Activated naive CD4-positive, alpha-beta T cell treated with Interleukin-2 at 50 U/mL for 16 hours (primary cell): ENCODE measurements at places on chromosomes 16 and 17.

DNA sequence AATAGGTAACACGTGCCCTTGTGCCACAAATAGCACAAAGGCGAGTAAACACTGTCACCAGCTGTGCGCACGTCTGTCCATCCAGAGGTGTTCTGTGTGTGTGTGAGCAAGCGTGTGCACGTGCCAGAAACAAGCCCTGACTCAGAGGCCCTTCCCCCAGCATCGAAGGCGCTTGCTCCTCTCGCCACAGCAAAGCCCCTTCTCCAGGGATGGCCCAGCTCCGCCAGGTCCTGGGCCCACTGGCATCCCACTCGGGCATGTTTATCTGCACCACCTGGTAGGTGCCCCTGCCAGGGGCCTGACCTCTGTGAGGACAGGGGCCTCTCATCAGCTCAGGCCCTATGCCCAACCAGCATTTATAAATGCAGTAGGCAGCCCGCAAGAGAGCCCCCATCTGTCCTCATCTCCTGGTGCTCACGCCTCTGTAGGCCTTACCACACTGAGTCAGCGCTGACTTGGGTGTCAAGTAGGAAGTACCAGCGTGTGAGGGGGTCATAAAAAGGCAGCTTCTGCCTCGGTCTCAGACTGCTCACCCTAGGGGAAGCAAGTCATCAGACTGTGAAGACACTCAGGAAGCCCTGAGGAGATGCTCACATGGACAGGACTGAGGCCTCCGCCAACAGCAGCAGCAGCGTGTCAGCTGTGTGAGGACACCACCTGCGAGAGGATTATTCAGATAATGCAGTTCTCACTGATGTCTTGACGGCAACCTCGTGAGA is 10.8 kb downstream of the TMEM235 start:
- no peak for DNase-seq

DNA sequence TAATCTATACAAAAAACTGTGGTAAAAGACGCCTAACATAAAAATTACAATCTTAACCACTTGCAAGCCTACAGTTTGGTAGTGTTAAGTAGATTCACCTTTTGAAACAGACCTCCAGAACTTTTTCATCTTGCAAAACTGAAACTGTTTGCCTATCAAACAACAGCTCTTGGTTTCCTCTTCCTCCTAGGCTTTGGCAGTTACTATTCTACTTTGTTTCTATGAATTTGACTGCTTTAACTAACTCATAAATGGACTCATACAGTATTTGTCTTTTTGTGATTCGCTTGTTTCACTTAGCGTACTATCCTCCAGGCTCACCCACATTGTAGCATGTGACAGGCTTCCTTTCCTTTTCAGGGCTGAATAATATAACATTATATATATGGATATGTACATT is 97.0 kb downstream of the PRKCA start:
- no peak for DNase-seq

DNA sequence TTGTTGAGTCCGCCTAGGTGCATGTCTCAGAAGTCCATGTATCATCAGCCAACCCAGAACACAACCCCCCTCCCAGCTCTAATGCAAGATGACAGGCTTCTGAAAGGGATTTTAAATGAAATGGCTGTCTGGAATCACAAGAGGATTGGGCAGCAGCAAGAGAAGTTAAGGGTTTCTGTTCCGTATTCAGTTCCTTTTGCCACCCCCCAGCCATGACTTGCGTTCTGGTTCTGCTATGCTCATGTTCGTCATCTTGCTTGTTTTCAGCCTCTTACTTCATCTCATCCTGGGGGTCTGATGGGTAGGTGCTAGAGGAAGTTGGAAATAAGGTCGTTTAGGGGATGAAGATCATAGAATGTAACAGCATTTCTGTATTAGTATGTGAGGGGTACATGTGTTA is 12.0 kb downstream of the MINK1 start:
- no peak for DNase-seq

DNA sequence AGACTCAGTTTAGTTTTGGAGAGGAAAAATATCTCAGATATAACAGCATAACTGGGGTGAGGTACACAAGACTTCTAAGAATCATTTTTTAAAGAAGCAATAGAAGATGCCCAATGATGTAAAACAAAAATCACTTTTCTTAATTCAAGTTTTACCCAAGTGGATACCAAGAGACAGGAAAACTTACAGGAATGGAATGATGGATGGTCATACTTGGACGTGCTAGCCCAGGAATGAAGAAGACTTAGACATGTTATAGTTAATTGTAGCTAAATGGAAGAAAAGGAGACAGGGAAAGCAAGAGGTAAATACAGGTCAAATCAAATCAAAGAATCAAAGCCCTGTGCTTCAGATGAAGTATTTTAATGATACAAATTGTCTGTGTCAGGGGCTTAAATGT is 312.7 kb upstream of the KCNJ16 start:
- DNase-seq, result no peak

DNA sequence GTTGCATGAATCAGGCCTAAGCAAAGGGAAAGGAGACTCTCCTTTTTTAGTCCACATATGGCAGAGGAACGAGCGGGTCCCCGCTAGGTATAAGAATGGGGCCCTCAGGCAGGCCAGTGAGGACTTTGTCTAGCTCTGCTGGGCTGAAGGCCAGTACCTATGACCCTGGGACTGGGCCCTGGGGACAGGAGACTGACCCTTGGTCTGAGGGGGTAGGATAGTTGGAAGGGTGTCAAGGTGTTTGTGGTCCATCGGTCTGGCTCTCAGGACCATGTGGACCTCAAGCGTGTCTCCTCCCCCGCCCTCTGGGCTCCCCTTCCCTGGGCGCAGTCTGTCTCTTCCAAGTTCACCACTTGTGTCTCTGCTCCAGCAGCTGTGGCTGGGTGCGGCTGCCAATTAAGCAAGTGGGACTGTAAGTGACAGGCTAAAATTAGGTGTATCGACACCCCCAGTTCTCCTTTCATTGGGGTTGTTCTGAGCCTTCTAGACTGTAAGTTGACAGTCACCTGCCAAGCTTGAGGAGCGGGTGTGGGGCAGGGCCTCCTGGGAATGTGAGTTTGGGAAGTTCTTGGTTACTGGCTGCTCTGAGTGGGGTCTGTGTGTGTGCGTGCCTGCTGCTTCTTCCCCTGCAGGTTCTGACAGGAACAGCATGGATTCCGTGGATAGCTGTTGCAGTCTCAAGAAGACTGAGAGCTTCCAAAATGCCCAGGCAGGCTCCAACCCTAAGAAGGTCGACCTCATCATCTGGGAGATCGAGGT is 24.5 kb downstream of the AKAP1 start:
- no peak for DNase-seq

- no peak for DNase-seq
These were observed 58.3 kb downstream of the ABCC1 start for GRCh38 chr16:16007743-16008111.

GRCh38 chr16:9840761-9841665 is 341.2 kb downstream of the GRIN2A start:
- DNase-seq, result no peak

- DNase-seq, result no peak
These were observed 2.1 kb upstream of the PYCR1 start for GRCh38 chr17:81939218-81939617.

GRCh38 chr16:67959536-67960329 is 8.7 kb downstream of the SLC12A4 start:
- DNase-seq, result no peak

DNA sequence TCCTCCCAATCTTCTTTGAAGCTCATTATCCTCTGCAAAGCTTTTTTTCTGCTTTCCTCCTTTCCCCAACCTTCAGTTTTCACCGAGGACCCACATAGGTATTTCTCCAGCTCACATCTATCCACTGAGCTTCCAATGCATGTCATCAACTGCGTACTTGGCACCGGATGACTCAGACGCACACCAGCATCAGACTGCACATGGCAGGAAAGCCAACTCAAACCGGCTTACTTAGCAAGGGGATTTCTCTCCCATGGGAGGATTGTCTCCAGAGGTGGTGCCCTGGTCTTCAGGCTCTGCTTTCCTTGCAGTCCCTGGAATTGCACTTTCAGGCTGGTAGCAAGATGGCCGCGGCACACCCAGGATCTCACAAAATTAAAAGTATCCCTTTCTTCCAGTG is 1.7 kb upstream of the AKTIP start:
- peak; percentile 24 for DNase-seq

- no peak for DNase-seq
These were observed 75.5 kb downstream of the AATF start for GRCh38 chr17:37024181-37024637.

GRCh38 chr17:56917559-56918296 is 3.9 kb upstream of the TRIM25 start:
- no peak for DNase-seq

GRCh38 chr17:42507671-42508070 is 28.4 kb upstream of the NAGLU start:
- no peak for DNase-seq

GRCh38 chr16:24671455-24671954 is 57.9 kb upstream of the TNRC6A start:
- no peak for DNase-seq

DNA sequence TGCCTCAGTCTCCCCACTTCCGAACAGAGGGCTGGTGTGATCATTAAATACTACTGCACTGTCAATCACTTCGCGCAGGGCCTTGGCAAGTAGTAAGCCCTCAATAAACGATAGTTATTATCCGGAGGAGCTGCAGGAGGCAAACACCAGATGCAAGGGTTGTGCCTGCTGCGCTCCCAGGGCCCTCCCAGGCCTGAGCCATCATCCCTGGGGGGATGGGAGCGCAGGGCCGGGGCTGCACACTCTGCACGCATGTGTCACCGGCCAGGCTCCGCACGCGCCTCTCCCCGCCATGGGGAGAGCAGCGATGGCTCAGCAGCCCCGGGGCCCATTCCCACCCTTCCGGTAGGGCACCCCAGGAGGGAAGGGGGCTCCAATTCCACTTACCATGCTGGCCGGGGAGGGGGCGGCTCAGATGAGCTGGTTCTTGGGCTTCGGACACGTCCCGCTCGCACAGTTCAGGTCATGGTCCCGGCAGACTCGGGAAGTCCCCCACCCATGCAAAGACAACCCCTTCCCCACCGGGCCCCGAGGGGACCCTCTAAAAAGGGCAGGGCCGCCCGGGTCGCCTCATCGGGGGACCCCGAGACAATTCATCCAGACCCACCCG is 681 bp downstream of the XPO6 start:
- peak; percentile 75 for DNase-seq

DNA sequence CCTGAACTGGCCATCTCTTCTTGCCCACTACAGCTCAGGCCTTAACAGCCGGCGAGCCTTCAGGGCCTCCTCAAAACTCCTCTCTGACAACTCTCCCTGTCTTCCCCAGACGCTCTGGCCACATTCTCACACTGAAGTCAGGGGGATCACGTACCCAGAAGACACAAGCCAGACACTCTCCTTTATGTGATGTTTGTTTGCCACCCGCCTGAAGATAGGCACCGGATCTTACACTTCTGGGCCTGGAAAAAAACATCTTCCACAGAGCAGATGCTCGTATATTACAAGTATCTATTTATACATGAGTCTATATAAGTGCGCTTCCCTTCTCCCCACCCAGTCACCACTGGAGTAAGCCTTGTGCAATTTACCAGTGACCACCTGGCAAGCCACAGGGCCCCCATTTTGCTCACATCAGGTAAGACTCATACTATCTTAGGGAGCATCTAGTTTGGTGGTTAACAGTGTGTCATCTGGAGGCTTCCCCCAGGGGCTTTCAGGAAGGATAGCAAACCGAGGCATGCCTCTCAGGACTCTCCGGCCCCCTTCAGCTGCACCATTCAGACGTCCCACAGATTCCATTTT is 349.4 kb downstream of the SOX9 start:
- no peak for DNase-seq

DNA sequence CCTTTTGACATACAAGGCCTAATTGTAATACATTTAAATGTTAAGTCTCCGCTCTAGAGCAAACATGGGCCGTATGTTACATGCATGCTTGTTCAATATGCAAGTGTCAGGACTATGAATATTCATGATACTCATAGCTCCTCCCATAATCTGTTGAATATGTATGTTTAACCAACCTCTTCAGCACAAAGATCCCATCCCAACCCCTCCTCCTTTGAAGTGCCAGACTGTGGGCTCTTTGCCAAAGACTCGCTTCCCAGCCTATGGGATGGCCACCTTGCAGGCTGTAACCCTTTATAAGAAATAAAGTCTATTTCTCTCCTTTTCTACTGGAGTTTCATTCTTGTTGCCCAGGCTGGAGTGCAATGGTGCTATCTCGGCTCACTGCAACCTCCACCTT is 156.2 kb downstream of the ABCC12 start:
- no peak for DNase-seq

- DNase-seq, result no peak
These were observed 100.4 kb downstream of the COPRS start for GRCh38 chr17:31758646-31759045.

DNA sequence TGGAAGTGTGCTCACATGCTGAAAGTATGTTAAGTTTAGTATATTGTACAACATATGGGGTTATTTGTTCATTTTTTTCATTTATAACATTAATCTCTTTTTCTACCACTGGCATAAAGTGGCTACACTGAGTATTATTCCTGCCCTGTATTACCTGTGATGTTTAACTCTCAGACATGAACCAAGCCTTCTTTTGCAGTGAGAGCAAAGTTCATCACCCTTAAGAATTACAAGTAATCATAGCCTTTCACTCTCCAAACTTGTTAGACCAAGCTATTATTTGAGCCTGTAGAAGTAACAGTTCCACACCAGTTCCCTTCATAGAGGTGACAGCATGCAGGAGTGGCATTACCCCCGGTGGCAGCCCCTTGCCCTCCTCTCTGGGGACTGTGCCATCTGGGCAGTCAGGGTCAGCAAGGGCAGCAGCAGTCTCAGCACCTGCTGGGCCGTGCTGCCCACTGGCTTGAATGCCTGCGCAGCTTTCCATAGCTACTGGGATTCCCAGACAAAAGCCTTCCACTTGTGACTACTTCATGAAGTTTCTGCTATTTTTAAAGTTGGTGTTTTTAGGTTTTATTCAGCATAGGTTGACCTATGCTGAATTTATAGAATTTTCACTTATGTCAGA is 71.3 kb downstream of the TMC6 start:
- no peak for DNase-seq
